ENCODE measurements at places on chromosomes 12 and 14.

GRCh38 chr12:58189893-58190292, 248.5 kb downstream of the ATP23 start:
- DNase-seq: no peak

GRCh38 chr14:51566831-51567582, 84.7 kb upstream of the FRMD6 start:
- DNase-seq: no peak

DNA sequence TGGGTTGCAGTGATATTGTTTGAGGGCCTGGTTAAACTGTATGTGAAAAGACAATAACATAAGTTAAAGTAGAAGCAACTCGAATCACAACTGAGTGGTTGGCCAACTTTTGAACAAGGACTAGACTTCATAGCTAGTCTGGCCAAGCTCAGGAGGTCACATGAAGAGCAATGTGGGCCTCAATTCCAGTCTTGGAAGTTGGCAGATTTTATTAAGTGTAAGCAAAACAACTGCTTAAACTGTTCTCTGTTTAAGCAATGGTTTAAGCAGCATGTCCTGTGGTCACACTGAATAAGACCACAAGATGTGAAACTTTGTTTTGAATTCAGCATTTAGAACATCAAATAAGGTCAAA, 100.4 kb downstream of the TMTC3 start:
- no peak for DNase-seq

- no peak for DNase-seq
Measured at GRCh38 chr12:13961971-13962370, 19.4 kb downstream of the GRIN2B start.

- DNase-seq: no peak
Measured at GRCh38 chr12:58367041-58367440, 425.7 kb downstream of the ATP23 start.

DNA sequence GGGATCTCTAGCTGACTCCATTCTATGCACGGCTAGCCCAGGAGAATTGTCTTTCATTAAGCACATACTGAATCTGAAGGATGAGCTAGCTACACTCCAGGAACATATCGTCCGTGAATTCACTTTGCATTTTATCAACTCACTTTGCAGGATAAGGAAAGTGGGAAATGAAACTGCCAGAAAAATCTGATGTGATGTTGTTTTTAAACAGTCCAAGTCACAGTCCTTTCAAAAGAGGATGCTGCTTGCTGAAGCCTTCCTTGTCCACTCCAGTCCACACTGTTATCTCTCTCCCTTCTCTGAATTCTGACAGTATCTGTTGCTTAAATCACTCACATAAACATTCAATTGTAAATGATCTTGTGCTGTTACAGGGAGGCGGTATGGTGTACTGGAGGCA, 12.7 kb upstream of the TMCC3 start:
- DNase-seq: no peak

DNA sequence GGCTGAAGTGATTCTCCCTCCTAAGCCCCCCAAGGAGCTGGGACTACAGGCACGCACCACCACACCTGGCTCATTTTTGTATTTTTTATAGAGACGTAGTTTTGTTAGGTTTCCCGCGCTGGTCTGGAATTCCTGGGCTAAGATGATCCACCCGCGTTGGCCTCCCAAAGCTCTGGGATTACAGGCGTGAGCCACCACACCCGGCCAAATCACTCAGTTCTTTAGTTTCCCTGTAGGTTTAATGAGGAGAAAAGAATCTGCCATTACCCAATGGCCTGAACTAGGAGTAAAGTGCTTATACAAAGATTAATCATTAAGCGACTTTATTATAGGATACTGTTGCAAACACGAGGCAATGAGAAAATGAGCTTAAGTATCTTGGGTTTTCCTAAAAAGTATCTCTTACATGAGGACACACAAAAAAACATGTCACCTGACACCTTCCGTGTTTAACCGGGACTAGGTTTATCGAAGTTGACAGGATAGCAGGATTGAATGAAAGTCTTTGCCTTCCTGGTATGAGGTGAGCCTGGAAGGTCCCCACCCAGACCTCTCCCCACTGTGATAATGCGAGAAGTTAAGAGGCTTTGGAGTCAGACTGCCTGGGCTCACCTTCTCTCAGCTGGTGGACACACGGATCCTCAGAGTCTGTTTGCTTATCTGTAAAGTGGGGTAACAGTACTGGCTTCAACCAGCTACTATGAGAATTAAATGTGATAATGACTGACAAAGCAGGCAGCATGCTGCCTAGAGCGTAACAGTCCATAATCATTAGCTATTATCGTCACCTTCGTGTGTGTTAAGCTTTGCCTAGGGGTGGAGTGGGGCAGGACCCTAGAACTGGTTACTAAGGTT, 133.5 kb upstream of the KRAS start:
- no peak for DNase-seq

DNA sequence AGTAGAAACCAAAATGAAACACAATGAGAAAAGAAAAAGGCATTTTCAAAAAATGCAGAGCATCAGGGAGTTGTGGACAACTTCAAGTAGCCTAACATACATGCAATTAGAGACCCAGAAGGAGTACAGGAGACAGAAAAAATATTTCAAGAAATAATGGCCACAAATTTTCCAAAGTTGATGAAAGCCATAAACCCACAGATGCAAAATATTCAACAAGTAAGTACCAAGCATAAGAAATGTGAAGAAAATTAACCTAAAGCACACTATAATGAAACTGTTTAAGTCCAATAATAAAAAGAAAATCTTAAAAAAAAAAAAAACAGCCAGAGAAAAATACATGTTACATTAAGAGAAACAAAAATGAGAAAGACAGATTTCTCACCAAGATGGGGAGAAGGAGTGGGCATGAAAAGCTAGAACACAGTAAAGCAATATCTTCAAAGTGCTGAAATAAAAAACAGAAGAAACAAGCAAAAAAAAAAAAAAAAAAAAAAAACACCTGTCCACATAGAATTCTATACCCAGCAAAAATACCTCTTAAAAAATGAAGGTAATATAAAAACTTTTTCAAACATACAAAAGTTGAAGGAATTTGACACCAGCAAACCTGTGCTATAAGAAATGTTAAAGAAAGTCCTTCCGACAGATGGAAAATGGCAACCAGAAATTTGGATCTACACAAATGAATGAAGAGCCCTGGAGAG, 77.1 kb downstream of the PRKAB1 start:
- DNase-seq: no peak

DNA sequence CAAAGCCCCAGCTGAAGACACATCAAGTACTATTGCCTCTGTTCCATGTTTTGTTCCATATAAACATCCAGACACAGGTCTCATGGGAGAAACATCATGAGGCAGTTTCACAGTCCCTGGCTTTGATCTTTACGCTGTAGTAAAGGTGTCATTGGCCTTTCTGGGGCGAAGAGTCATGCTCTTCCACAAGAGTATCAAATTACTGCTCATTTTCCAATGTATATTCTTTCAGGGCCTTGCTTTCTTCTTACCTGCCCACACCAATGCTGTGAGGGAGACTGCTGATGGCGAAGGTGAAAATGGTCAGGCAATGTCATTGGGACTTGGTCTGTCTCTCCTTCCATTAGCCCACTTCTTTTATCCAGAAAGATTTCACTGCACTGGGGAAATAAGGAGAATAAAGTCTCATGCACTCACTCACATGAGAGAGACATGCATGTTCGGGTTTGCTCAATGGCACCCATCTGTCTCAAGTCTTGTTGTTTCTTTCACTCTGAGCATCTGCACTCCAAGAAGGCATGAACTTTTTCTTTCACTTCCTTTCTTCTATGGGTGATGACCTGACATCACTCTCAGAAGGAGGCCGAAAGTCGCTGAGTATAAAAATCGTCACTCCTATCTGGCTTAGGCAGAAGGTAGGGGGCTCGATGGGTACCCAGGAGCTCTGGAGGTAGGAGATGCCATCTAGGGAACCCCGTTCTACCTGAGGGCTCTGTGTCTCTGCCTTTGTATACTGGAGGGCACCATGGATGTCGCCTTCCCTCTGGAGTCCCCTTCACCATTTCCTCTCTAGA, 1.3 kb upstream of the JDP2 start:
- DNase-seq: no peak

DNA sequence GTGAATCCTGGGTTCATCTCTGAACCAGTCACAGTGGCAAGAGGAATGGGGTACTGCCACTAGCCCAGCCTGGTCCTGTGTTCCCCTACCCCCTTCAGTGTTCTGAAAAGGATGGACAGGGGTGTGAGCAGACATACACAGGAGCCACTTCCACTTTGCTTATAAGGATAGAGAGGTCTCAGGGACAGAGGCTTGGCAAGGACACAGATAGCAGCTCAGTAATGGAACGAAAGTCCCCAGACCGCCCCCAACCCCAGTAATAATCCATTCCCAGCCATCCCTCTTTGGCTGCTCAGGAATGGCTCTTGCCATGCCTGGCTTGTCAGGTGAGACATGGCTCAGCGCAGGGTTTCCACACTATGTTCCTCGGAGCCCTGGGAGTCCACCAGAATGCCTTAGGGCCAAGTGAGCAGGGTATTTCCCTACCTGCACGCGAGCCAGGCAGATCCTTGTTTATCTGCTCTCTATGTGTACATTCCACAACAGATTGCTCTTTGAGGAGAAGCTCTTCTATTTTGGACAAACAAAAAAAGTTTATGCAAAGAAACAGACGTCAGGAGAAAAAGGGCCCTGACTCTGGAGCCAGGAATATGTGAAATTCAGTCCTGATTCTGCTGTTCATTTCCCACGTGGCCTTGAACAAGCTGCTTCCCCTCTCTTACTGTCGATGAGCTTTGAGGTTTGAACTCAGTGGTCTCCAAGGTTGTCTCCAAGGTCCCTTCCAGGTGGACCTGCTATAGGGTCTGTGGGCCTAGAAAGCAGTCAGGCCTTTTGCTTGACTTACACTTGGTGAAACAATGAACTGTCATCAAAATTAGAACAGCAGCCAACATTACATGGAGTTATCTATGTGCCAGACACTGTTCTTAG, 10.0 kb downstream of the UBE3B start:
- DNase-seq: no peak
